ENCODE measurements at places on chromosomes 7 and 10.

GRCh38 chr10:72122221-72122620, 33.9 kb upstream of the SPOCK2 start:
- DNase-seq, result no peak

GRCh38 chr10:118041316-118041715, 5.4 kb downstream of the RAB11FIP2 start:
- DNase-seq, result no peak

- no peak for DNase-seq
Measured at GRCh38 chr10:19194866-19195265, 146.3 kb downstream of the MALRD1 start.

- no peak for DNase-seq
Measured at GRCh38 chr7:37942934-37943610, 22.6 kb downstream of the EPDR1 start.

- no peak for DNase-seq
Measured at GRCh38 chr10:43605850-43606322, 352 bp upstream of the ZNF485 start.

DNA sequence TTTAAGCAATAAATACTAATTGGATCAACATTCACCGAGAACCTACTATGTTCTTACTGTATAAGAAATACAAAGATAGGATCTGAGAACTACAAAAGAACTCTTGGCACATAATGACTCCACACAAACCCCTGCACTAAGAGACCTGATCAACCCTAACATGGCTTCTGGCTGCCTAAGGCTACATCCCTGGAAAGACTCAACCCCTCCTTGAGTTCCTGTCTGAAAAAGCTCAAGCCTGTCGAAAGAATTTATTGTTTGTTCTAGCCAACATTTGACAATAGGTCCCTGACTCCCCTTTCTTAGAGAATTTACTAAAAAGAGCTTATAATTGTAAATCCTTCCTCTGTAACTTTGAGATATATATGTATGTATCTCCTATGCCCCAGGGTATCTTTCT, 125.3 kb upstream of the SGCE start:
- no peak for DNase-seq

DNA sequence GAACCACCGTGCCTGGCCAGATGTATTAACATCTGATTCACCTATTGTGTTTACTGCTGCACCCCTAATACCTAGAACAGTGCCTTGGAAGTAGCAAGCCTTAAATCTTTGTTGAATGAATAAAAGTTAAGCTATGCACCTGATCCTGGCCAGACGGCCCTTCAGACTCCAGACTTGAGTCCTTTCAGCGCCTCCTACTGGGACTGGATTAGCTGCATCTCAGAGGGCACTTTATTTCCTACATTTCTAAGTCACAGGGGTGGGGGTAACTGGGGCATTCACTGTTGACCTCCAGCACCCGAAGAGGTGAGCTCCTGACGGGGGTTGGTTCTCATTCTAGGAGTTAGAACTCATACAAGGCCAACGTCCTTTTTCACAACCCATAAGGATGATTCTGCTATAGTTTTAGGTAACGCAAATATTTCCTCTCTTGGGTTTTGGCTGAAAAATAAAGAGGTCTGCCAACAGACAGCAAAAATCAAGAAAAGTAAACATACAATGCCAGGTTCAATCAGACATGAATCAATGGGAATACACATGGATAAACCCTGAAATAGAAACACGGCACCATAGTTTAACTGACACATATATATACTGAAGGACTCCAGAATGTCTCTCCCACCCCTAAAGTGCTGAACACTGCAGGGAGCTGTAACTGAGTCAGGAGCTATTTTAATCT, 48.0 kb upstream of the DLG5 start:
- no peak for DNase-seq

DNA sequence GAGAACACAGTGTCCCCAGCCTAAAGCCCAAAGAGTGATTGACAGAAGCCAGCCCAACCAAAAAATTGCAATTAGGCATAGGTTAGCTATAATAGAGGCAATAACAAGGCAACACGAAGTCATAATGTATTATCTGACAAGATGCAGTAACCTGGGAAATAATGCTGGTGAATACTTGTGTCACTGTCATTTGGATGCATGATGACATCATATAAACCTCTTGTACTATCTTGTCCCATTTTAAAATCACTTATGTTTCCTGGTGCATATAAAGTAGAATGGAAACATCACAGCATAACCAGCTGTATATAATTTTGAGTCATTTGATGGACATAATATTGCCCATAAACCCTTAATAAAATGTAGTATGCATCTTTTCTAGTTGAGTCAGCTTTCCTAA, 1138.3 kb upstream of the LRRTM3 start:
- DNase-seq, result no peak

GRCh38 chr7:142797391-142798377, 26.9 kb downstream of the PRSS2 start:
- DNase-seq, result no peak

DNA sequence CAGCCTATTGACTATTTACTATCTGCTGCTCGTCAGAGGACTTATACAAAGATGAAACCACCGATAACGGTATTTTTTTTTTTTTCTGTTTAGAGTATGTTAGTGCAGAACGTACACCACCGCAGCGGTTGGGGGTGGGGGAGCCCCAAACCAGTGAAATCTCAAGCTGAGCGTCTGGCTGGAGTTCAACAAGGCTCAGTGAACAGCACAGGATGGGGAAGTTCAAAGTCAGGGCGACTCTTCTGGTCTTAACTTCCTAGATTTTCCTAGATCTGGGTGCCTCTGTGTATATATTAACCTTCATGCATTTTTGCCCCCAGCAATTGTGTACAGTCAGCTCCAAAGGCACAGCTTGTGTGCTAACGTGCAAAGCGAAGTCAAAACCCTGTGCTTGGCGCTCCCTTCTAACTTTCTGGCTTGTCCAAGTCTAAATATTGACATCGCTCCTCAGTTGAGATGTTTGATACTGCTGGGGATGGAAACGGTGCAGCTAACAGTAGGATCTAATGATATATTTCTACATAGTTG, 1.1 kb downstream of the RHOBTB1 start:
- no peak for DNase-seq

DNA sequence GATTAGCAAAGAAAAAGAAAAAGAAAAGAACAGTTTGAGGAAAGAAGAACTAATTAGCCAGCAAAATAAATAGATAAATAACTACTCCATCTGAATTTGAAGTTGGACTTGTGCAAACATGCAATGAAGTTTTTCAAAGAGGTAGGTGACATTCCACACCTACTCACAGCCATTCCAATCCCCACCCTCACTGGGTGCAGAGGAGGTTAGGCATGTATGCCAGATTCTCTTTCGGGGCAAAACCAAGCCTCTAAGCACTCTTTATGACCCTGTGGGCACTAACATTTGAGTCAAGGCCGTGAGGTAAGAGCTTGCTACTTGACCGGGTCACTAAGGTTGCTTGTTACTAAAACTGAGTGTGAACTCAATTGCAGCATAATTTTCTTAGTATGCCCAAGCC, 108.4 kb upstream of the SEMA3A start:
- DNase-seq, result peak; percentile 75

GRCh38 chr7:2777898-2778535, 66.1 kb downstream of the GNA12 start:
- DNase-seq, result no peak

- DNase-seq, result no peak
Measured at GRCh38 chr7:38385682-38386081, 112.2 kb upstream of the TARP start.

DNA sequence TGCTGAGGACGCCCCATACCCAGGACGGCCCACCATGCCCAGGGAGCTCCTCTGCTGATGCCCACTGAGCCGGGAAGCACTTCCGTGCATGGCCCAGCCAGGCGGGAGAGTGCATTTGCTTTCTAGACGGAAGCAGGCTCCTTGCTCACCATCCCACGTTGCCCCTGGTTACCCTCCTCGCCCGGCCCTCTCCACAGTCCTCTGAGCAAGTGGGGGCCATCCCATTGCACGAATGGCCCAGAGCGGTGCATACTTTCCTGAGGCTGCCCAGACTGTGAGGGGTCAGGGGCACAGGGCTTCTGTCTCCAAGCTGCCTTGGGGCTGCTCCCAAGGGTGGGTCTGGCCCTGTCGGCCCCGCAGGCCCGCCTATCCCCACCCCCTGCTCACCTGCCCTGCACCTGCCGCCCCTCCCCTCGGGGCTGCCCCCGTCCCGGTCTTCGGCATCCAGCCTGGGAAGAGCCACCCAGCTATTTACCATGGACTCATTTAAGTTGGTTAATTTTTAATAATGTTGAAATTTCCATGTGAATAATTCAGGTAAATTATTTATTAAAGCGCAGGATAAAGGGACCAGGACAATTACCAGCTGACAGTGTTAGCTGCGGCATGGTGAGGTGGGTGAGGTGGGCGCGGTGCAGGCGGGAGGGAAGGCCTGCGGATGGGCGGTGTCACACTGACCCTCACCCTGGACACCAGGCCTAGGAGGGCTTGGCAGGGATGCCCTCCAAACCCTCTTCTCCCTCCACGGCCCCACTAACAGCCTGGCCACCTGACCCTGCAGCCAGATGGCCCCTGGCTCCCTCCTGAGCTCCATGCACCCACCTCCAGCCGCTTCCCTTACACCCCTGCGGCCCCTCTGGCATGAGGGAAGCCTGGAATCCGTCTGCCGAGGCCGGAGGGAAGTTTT, 104.4 kb downstream of the MICALL2 start:
- DNase-seq, result no peak

DNA sequence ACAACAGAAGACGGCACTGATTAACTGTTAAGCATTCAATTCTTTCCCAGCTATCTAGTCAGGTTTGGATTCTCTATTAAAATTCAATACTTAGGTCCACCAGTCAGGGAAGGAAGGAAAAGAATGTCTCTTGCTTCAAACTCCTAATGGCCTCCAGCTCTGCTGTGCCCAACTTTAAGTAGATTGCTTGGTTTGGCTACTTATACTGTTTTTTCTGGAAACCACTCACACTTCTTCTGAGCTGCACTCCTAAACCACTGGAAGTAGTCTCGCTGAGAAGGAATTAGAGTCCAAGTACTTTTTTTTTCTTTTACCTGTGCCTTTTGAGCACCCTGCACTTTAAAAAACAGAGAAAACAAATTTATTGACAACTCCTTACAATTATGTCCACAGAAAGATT, 26.7 kb upstream of the COL1A2 start:
- no peak for DNase-seq

GRCh38 chr10:47340608-47341170, 7.5 kb upstream of the RBP3 start:
- peak; percentile 71 for DNase-seq

DNA sequence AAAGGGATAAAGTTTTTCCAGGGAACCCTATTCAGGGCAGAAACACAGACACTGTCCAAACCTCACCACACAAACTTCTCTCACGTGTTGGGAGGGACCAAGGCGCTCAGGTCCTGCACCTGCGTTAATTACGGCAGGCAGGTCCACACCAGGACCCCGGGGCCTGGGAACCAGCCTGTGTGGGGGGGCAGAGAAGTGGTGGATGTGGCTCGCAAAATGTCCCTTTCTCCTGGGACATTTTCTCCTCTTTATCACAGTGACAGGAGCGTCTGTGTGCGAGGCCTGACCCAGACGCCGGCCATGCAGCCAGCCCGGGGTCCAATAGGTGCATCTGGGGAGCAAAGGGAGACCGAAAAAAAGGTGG, 73.4 kb upstream of the ZNF722 start:
- no peak for DNase-seq

GRCh38 chr7:15007507-15007906, 105.0 kb upstream of the DGKB start:
- DNase-seq, result no peak

DNA sequence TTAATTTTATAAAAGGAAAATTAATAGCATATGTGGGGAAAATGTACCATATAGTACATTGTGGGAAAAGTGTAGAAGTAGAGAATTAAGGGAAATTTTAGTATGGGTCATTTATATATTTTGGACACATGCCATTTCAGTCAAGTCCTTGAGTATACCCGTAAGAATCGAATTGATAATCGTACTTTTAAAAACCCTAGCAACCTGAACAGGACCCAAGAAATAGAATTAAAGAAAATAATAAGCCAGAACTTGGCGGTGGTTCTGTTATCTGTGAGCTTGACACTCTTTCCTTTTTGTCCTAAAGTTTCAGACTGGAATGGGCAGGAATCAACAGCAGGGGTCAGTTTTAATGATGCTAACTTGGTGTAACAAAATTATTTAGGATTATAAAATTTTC, 221.0 kb downstream of the CDK14 start:
- no peak for DNase-seq

DNA sequence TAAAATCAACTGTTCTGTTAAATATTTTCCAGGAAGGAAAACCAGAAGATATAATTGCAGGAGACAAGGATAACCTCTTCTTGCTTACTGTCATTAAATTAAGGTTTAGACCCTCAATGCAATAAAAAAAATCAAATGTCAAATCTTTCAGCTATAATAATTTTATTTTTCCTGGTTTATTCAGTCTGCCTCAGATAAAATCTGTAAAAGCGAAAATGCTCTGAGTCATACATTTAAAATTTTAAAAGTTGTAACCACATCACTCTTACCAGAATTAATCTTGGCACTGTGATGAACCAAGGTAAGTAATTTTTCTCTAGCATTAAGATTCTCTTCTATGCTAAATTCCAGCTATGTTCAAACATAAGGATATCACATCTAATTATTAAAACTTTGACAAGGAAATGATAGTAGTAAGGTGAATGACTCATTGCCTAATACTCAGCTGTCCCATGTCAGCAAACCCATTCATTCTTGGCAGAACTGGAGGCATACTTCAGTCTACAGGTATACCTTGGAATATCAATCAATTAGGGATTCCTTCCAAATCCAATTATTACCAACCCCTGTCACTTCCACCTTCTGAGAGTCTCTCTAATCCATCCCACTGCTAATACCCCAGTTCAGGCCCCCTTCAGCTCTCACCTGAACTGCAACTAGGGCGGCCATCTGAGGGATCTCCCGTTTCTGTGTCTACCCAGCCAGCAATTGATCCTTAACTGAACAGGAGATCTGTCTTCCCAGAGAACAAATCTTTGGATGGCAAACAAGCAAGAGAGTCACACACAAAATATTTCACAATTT, 434.1 kb downstream of the GRM8 start:
- no peak for DNase-seq

GRCh38 chr7:19215412-19215811, 70.2 kb upstream of the FERD3L start:
- DNase-seq, result no peak

- DNase-seq, result no peak
Measured at GRCh38 chr7:123998921-123999320, 33.9 kb downstream of the TMEM229A start.

GRCh38 chr7:96499532-96499931, 177.6 kb upstream of the SLC25A13 start:
- no peak for DNase-seq

Measured in RWPE1 (cell line).